Fibroblast of skin of left biceps (primary cell): ENCODE measurements at places on chromosomes 4 and X.

DNA sequence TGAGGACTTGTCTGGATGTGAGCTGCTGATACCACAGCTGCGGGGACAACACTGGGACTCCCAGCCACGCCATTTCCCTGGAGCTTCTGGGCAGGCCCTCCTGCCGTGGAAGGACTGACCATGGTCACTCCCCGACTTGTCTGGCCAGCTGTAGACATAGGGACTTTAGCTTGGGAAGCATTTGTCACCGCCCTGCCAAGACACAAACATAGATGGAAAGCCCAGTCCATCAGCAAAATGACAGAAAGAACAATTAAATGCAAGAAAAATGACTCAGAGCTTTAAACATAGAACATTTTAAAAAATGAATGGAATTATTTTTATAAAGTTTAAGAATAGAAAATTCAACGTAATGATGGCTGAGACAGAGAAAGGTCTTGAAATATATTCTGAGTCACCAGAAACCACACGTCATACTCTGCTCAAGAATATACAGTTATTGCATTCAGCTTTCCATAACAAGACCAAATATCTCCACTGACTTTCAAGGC is 107.6 kb upstream of the CBR4 start:
- peak; percentile 65 for DNase-seq

DNA sequence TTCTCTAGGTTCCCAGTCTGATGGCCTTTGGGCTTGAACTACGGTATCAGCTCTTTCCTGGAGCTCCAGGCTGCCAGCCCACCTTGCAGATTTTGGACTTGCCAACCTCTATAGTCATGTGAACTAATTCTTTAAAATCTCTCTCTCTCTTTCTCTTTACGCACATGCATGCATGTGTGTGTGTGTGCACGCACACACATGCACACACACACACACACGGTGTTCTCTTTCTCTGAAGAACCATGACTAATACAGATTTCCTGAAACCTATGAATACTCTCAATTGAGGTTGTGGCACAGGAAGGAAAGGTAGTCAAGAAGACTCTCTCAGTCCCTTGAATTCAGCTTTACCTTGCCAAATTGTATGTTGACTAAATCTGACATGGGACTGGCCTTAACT is 6.2 kb upstream of the ZCCHC13 start:
- no peak for DNase-seq

DNA sequence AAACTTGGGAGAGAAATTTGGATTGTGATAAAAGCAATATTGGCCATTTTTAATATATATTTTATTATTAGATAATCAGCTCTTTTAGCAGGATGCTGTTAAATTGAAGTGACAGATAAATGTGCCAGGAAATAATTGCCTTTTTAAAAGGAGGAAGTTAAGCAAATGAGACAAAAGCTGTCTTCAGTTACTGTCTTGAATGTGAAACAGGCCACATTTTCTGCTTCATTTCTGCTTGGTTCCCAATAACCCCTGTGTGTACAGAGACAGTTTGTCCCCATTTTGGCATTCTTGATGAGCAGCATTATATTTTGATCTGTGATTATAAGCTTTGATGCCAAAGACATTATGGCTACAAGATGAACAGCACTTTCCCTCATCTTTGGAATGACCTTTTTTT is 953 bp downstream of the EPGN start:
- DNase-seq = no peak

GRCh38 chrX:53116101-53116500 is 22.2 kb downstream of the KANTR start:
- no peak for DNase-seq
